ENCODE measurements at places on chromosomes 5 and 9. TPM values are rescaled to one million over a fixed set of nuclear protein-coding genes. Genes with fewer than 3 reads are reported as not detected.

- no peak for DNase-seq
Observed at GRCh38 chr5:109619606-109620005, 70.1 kb upstream of the MAN2A1 start.

GRCh38 chr9:14066032-14066431 is 247.9 kb downstream of the NFIB start:
- DNase-seq = no peak

DNA sequence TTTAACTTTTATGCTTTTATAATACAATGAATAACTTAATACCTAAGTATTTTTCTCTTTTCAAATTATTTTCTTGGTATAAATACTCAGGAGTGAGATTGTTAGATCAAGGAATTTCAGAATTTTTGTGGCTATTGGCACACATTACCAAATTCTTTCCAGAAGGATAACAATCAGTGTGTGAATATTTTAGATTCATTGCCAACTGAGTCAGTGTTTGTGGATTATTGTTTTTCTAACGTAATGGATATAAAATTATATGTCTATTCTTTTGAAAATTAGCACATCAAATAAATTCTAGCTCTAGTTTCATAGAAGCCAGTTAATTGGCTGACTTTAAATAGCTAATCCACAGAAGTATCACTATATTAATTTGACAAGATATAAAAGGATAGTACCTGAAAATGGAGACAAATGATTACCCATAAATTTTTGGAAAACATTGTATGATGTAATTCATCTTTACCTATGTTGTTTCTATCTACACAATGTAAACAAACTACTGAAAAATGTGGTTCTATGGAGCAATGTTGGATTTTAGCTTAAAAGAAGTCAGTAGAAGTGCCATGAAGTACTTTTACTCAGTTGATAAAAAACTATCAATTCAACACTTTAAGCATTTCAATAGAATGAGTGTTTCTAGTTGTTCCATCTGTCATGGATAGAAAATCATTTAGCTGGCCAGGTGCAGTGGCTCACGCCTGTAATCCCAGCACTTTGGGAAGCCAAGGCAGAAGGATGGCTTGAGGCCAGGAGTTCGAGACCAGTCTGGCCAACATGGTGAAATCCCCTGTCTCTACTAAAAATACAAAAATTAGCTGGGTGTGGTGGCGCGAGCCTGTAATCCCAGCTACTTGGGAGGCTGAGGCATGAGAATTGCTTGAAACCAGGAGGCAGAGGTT is 185.1 kb downstream of the ADAMTSL1 start:
- DNase-seq = no peak

PCDHA10 gene
- total RNA-seq = not detected

LRRC19 gene
- total RNA-seq = not detected
